ENCODE measurements at places on chromosomes 6 and 20.
A peak's percentile ranks its signal among the peaks of the same experiment; 100 is the strongest.

- H3K4me1 ChIP-seq: peaks cover 4% of the 10 kb centered on the region
- peak; percentile 90 for DNase-seq
Observed at GRCh38 chr20:63536997-63537524, at the start of gene PTK6. TSS of gene PTK6 (minus strand) at chr20:63537376. CDS start at chr20:63537314, 62 bp downstream.

DNA sequence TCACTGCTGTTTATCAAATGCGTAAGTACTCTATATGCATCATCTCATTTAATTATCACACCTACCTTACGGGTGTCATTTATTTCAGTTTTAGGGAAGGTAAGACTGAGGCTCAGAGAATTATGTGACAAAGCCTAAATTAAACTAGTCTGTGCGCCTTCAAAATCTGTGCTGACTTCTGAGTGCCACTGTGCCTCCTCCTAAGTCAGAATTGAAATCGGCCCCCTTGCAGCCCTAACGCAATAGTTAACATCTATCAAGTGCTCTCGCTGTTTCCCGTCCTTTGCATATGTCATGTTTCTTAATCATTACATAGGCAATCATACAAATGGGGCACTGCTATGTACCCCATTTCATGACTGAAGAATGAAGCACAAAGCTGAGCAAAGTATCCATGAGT lies 79.0 kb upstream of the PDE10A start:
- H3K4me1 ChIP-seq: no peaks in the 10 kb centered on the region
- no peaks in the 10 kb centered on the region for H3K27me3 ChIP-seq
- H3K4me3 ChIP-seq: no peak overlapping the region
- no peak overlapping the region for H3K27ac ChIP-seq
- no peaks in the 10 kb centered on the region for H3K36me3 ChIP-seq

GRCh38 chr6:138521790-138522189 lies 22.5 kb upstream of the NHSL1 start:
- H3K27me3 ChIP-seq: no peaks in the 10 kb centered on the region
- no peaks in the 10 kb centered on the region for H3K36me3 ChIP-seq
- H3K4me1 ChIP-seq: no peaks in the 10 kb centered on the region
- no peak for DNase-seq
- H3K27ac ChIP-seq: no peak overlapping the region
- H3K4me3 ChIP-seq: no peak overlapping the region

- no peaks in the 10 kb centered on the region for H3K36me3 ChIP-seq
- H3K27me3 ChIP-seq: no peaks in the 10 kb centered on the region
- H3K4me3 ChIP-seq: no peak overlapping the region
- DNase-seq: no peak
- H3K4me1 ChIP-seq: no peaks in the 10 kb centered on the region
Observed at GRCh38 chr6:8130399-8130798, 28.1 kb upstream of the EEF1E1 start.

GRCh38 chr20:47764154-47764733 lies 21.0 kb downstream of the SULF2 start:
- H3K27me3 ChIP-seq: no peaks in the 10 kb centered on the region
- no peak for DNase-seq
- H3K36me3 ChIP-seq: no peaks in the 10 kb centered on the region

Data from Peyer's patch (tissue), 4 donors.